ENCODE measurements at places on chromosomes 6 and 20. TPM values are rescaled to one million over a fixed set of nuclear protein-coding genes. Genes with fewer than 3 reads are reported as not detected.

Gene SOD2
- 695 TPM for total RNA-seq

Gene BPIFB2
- not detected for total RNA-seq

Gene NRSN2
- 33.7 TPM for total RNA-seq

Gene SMOC2
- 4.6 TPM for total RNA-seq

Gene STK35
- 24.2 TPM for total RNA-seq

Gene GHRH
- not detected for total RNA-seq

All from adrenal gland (tissue), 19 donors.